ENCODE measurements at places on chromosomes 5 and 9. TPM values are rescaled to one million over a fixed set of nuclear protein-coding genes. Genes with fewer than 3 reads are reported as not detected.

GRCh38 chr5:143882520-143882919 lies 70.6 kb downstream of the HMHB1 start:
- no peak for DNase-seq

The CDC20B gene
- not detected for total RNA-seq

GRCh38 chr5:87116825-87117512 lies 150.7 kb upstream of the RASA1 start:
- no peak for DNase-seq

DNA sequence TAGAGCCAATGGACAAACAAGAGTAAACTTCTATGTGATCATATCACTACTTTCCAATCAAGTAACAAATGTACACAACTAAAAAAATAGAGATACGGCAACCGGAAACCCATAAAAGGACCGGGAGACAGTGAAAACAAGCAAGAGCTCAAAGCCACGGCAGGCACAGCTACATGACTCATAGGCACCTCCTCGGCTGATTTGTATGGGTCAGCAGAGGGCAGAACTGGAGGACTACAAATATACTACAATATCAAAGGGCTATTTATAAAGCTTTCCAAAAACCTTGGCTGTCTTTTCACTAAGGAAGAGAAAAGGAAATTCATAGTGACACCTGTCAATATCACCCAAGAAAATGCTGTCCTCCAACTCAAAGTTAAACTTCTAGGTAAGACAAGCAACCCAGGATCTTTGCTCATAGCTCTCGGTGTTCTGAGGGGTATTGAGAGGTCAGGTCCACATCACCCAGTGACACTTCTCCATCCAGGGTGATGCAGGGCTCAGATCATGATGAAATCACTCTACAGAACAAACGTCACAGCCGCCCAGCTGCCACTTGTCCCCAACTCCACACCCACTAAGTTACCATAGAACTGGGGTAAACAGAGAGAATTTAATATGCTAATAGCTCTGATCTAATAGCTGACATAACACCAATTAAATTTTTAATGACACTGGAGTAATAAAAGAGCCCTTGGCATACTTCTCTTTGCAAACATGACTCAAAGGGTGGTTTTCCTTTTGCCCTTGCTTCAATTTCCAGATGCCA lies 41.3 kb downstream of the PFDN1 start:
- peak; percentile 83 for DNase-seq

Measured in left cardiac atrium (tissue), 4 donors.